T-helper 1 cell treated with Interleukin-12 subunit alpha and Interleukin-12 subunit beta and Interleukin-4 antibody, amounts not matched to agents 30 ng/mL and 1 ng/mL, for 36 hours (primary cell): ENCODE measurements at places on chromosomes 5 and 9. TPM values are rescaled to one million over a fixed set of nuclear protein-coding genes. Genes with fewer than 3 reads are reported as not detected.

NMUR2 gene
- total RNA-seq = not detected in 2 replicates

PRRT1B gene
- not detected in 2 replicates for total RNA-seq

GABRG2 gene
- not detected in 2 replicates for total RNA-seq

CCDC152 gene
- total RNA-seq = 2.5 and 3.4 TPM in 2 replicates

SLC1A3 gene
- not detected in 2 replicates for total RNA-seq

HACD4 gene
- total RNA-seq = 10.3 and 11.0 TPM in 2 replicates

NR2F1-AS1 gene
- not detected in 2 replicates for total RNA-seq
